Activated naive CD8-positive, alpha-beta T cell treated with anti-CD3 and anti-CD28 coated beads, Interleukin-2, amount 50 U/mL, for 16 hours (primary cell): ENCODE measurements at places on chromosomes 5 and 9.

DNA sequence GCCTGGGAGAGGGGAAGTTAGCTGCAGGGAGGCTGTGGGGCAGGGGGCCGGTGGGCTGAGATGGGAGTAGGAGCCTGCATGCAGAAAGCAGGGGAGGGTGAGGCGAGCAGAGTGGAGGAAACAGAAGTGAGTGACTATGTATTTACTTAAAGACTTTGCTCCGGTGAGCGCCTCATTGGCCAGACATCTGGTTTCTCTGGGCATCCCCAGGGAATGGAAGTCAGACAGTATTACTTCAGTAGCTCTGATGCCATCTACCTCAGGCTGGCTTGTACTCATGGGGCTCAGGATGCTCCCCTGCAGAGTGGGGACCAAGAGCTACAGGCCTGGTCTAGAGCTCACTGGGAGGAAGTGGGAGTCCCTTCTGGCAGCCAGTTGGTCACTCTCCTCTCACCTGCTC lies 78.2 kb upstream of the ARAP3 start:
- no peak for DNase-seq

GRCh38 chr9:114677418-114677817 lies 4.6 kb downstream of the TEX48 start:
- no peak for DNase-seq

GRCh38 chr9:88236511-88237478 lies 98.5 kb upstream of the SPATA31C2 start:
- DNase-seq: no peak

GRCh38 chr5:68272289-68272688 lies 56.7 kb downstream of the PIK3R1 start:
- DNase-seq: no peak

DNA sequence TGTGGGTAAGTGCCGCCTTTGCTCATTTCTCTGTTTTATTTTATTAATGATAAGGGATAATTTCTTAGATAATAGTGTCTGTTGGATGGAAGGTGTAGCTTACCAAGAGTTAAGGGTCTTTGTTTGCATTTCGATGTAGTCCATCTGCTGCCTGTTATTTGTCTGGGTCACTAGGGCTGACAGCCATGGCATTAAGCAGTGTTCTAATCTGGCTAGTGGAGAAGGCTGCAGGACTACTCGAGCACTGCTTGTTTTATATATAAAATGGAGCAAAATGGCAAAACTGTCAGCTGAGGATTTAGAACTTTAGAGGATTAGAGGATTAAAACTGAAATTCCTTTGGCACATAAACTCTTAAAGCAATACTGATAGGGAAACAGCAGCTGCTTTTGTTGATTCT lies 67.5 kb downstream of the C7 start:
- no peak for DNase-seq

GRCh38 chr9:85182383-85182782 lies 512.9 kb downstream of the NTRK2 start:
- DNase-seq: no peak

DNA sequence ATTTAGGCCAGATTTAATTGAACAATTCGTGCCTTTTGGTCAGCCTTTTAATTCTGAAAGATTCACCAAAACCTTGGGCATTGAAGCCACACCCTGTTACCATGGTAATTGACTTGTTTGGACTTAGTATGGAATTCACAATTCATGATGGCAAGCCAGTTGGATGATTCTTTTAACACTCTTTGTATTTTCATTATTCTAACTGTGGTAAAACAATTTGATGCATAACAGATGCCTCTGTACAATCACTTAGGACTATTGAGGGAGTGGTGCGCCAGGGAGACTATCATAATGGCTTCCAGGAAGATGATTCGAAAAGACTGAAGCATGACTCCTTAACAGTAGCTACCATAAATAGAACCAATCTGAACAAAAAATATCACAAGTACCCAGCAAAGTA lies 381.1 kb upstream of the ADAMTS16 start:
- no peak for DNase-seq

GRCh38 chr9:23826120-23826629 lies at the start of gene ELAVL2:
TSS of gene ELAVL2 (minus strand) at chr9:23826240. CDS start at chr9:23762234, 64,006 bp downstream.
- DNase-seq: peak; percentile 15

DNA sequence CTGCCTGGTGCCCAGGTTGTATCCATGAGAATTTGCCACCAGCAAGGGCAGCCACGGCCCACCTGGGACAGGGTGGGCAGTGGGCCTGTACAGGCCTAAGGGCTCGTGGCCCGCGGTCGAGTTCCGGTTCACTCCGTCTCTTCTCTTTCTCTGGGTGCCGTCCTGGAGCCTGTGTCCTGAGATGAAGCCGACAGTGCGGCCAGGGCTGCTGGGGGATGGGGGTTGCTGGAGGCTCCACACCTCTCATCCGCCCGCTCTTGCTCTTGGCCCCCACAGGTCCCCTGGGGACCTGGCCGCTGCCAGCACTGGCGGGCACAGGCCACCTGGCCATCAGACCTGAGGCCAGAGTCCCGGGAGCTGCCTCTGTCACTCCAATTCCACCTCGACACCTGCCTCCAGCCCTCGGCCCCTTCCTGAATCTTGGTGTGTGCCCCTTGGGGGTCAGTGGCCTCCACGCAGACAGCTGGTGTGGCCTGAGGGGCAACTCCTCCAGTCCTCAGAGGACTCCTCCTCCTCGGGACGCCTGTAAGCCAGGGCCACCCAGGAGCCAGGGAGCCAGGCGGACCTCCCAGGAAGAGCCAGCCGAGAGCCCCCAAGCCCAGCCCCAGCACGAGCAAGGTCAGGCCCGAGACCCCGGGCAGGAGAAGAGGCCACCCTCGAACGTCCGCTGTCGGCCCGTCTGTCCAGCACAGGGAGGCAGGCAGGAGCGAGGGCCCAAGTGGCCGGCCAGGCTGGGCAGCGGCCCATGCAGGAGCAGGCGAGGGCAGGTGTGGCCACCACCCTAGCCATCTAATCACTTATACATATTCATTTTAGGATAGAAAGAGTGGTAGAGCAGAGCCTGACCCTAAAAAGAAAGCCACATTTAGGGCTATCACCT lies 5.2 kb downstream of the LRRC26 start:
- no peak for DNase-seq

GRCh38 chr5:164728733-164729132 lies 1223.3 kb downstream of the MAT2B start:
- no peak for DNase-seq

GRCh38 chr9:92644278-92644677 lies 25.7 kb downstream of the IPPK start:
- DNase-seq: no peak

DNA sequence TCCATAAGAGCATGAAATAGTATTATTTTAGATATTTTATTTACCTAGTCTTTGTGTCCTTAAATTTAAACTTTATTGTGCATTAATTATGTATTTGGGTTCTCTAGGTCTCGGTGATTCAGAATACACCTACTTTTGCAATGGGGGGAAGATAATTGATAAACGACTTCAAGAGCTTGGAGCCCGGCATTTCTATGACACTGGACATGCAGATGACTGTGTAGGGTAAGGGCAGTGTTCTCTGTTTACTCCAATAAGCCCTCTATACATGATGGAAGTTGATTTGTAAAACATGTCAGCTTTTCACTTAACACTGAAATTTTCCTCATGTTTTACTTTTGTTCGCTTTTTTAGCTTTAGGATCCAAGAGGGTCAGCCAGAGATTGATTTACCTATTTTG lies 6.2 kb downstream of the MTRR start:
- no peak for DNase-seq

GRCh38 chr5:140182803-140183367 lies 7.9 kb downstream of the CYSTM1 start:
- DNase-seq: no peak

GRCh38 chr9:124708633-124709291 lies 62.3 kb downstream of the NR6A1 start:
- no peak for DNase-seq

DNA sequence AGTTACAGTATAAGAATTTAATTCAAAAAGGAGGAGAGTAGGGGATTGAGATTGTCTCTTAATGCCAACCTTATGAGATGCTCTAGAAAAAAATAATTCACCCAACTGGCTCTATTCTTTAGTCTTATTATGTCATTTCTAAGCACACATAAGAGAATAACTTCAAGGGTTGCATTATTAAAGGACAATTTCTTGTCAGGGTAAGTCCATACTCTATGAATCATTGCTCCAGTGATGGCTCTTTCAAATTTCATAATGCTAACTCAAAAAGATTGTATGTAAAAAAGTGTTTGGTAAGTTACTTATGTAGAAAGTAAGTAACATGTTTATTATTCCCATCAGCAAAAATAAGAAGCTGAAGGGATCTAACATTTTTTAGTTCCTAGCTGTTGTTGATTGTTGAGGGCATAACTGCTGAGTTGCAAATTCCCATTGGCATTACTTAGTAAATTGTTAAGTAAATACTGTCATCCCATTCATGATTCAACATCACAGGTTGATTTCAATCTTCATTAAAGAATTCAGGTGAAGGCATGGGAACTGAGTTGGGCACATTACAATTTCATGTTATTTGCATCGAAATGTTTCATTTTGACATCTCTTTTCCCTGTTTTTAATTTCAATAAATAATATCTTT lies 28.6 kb downstream of the ALDH1A1 start:
- DNase-seq: no peak

DNA sequence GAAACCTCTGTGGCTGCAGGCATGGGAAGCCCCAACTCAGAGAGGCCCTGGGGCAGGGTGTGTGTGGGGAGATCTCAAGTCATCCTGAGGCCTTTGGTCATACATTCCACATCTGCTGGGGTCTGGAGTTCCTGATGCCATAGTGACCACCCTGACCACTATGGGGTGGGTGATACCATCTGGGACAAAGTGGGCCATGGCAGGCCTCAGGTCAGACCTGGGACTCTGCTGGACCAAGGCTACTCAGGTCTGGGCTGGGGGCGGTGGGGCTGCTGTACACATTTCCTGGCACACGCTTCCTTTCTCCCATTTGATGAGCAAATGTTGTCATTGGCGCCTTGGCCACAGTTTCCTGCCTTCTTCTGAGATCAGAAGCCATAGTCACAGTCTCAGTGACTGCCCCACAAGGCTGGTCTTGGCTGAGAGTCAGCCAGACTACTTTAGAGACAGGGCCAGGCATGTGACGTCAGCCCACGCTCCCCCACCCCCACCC lies 15.1 kb upstream of the ACSL6 start:
- DNase-seq: no peak

DNA sequence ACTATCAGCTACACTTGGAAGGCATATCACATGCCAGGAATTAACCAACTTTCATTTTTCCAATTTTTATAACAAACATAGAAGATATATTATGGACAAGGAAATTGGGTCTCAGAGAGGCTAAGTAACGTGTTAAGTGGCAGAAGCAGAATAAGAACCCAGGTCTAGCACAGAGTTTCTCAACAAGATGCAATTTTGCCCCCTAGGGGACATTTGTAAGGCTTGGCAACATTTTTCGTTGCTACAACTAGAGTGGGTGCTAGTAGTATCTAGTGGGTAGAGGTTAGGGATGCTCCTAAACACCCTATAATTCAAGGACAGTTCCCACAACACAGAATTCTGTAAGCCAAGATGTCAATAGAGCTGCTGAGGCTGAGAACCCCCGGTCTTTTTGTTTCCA lies 180.6 kb downstream of the SNCAIP start:
- DNase-seq: no peak

- no peak for DNase-seq
Observed at GRCh38 chr5:139670369-139671095, 22.4 kb downstream of the CXXC5 start.

DNA sequence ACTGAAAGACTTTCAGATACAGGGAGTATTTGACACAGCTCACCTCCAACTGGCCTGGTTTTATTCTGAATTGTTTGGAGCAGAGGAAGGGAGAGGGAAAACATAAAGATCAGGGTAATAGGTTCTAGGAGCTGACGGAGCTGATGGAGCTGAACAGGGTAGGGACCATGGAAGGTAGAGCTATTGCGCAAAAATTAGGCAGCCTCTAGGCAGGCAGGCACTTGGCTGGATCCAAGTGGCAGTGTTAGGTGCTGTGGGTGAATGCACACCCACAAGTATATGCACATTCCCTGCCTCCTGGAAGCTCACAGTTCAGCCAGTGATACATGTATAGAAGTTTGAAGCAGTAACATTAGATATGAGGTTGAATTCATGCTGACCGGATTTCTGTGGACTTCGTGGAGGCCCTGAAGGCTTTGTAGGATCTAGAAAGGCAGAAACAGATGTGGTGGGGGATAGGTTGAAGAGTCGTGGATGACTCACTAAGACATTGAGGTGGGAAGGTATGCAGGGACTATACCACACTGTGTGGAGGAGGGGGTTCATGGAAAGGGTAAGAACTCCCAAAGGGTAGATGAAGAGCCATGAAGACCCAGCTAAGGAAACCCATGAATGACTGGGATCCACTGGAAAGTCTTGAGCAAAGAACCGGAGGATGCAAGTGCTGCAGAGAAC lies 50.8 kb downstream of the WWC1 start:
- DNase-seq: no peak

DNA sequence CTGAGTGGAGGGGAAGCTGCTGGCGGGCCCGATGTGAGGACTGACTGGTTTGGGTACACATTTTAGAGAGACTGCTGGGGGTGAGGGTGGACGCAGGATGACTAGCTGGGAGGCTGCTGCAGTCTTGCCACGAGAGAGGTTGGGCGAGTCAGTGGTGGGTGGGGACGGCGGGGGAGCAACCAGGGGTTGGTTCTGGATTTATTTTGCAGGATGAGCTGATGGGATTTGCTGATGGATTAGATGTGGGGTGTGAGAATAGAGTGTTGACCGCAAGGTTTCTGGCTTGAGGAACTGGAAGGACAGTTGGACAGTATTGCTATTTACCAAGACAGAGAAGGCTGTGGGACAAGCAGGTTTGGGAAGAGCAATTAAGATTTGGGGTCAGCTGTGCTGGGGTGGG lies 5.8 kb upstream of the NDST1 start:
- no peak for DNase-seq

DNA sequence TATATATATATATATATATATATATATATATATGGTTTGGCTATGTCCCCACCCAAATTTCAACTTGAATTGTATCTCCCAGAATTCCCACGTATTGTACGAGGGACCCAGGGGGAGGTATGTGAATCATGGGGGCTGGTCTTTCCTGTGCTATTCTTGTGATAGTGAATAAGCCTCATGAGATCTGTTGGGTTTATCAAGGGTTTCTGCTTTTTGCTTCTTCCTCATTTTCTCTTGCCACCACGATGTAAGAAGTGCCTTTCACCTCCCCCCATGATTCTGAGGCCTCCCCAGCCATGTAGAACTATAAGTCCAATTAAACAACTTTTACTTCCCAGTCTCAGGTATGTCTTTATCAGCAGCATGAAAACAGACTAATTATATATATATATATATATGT lies 52.3 kb upstream of the ADAMTS2 start:
- DNase-seq: no peak

- DNase-seq: no peak
Observed at GRCh38 chr9:72322678-72323077, 42.3 kb downstream of the ZFAND5 start.
